NCI-H1092 (cell line): ENCODE measurements at places on chromosomes 12 and 14.

- DNase-seq: no peak
Observed at GRCh38 chr12:26647088-26647487, 185.9 kb downstream of the ITPR2 start.

- DNase-seq: no peak
Observed at GRCh38 chr14:72546344-72547016, 347.4 kb downstream of the DPF3 start.

DNA sequence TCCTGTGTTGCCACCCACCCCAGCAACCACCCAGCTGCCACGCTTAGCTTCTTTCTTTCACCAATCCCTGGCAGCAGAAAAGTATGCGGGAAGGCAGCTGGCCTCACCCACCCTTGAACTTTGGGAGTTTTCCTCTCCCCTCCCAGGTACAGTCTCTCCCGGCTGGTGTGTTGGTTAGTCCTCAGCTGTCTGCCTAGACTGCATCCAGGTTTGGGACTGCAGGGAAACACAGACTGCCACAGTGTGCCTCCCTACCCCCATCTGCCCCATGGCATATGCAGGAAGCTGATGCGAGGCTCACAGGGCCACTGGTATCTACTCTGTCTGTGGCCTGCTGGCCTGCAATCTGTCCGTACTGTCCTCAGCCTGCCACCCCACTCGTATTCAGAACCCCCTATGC lies 2.1 kb downstream of the CD9 start:
- no peak for DNase-seq

- no peak for DNase-seq
Observed at GRCh38 chr14:100762901-100763300, 36.2 kb downstream of the DLK1 start.

GRCh38 chr12:115008929-115009328 lies 325.0 kb upstream of the TBX3 start:
- DNase-seq: no peak

DNA sequence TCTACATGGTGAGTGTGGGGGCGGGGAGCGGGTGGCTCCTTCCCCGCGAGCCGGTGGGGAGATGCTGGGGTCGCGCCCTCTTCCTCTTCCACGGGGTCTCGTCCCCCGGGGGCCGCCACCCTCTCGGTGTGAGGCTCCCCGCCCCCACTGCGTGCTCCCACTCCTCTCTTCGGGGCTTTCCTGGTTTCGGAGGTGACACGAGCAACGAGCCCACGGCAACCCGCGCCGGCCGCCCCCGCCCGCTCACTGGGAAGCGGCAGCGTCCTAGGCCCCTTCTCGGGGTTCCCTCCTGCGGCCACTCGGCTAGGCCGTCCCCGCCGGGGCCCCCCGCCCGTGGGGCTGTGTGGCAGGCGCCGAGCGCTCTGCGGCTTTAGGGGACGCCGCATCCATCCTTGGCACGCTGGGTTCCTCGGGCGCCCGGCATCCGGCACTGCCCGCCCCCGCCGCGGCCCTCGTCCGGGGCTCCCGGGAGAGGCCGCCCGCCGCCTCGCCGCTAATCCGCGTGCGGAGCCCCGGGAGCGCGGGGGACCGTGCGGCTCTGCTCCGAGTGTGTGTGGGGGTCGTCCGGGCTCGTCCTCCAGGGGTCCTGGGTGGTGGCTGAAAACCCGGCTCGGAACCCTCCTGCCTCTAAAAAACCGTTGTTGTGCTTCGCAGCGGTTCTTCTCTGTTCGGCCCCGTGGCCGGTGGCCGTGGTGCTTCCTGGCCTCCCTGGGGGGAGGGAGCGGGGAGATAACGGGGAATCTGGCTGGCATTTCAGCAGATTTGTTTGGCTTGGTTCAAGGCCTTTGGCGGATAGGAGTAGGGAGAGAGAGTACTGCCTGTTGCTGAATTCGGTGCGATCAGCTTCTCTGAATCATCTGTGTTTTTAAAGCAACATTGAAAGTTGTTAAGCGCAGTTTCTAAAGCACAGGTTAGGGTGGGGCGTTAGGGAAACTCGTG lies 1.0 kb downstream of the PCNX1 start:
- DNase-seq: peak; percentile 30

DNA sequence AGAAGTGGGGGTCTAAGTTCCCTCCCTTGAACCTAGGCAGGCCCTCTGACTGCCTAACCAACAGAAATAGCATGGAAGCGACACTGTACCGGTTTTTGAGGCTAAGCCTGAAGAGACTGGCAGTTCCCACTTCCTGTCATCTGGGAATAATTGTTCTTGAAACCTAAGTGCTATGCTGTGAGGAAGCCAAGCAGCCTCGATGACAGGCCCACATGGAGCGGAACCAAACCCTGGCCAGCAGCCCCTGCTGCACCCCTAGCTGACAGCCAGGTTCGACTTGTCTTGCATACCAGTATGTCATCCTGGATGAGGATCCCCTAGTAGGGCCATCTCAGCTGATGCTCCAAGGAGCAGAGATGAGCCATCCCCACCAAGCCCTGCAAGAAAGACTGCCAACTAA lies 6.4 kb upstream of the GPR68 start:
- peak; percentile 77 for DNase-seq

DNA sequence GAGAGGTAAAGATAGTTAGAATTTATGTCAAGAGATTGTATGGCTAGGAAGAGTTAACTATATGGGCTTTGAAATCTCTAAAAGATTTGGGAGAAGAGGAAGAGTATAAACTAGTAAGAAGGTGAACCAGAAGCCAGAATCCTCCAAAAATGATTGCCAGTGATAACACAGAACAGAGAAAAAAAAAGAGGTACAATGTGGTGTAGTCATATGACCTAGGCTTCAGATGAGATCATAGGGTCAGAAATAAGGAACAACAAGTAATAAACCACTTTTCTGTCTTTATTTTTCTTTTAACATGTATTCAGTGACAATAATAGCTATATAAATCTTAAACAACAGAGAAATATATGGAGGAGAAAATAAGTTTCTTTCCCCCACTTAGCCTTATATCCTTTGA lies 2.0 kb upstream of the NECAP1 start:
- DNase-seq: no peak

- no peak for DNase-seq
Observed at GRCh38 chr12:52837413-52837741, 3.3 kb upstream of the KRT79 start.

DNA sequence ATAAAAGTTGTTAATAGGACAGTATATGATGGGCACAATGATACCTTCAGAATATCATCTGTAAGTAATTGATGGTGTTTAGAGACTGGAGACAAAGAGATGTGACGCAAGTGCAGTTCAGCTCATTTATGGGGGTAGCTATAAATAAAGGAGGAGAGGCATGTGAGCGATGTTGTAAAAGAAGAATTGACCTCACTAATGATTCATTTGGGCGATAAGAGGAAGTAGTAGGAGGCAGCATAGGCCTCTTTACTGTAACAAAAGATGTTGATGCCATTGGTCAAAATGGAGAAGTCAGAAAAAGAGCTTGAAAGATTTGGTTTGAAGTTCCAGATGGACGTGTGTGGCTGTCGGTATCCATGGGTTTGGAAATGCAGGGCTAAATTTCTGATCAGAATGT lies 70.0 kb downstream of the FLRT2 start:
- DNase-seq: no peak

- DNase-seq: no peak
Observed at GRCh38 chr14:77654001-77654441, 37.6 kb upstream of the SPTLC2 start.

DNA sequence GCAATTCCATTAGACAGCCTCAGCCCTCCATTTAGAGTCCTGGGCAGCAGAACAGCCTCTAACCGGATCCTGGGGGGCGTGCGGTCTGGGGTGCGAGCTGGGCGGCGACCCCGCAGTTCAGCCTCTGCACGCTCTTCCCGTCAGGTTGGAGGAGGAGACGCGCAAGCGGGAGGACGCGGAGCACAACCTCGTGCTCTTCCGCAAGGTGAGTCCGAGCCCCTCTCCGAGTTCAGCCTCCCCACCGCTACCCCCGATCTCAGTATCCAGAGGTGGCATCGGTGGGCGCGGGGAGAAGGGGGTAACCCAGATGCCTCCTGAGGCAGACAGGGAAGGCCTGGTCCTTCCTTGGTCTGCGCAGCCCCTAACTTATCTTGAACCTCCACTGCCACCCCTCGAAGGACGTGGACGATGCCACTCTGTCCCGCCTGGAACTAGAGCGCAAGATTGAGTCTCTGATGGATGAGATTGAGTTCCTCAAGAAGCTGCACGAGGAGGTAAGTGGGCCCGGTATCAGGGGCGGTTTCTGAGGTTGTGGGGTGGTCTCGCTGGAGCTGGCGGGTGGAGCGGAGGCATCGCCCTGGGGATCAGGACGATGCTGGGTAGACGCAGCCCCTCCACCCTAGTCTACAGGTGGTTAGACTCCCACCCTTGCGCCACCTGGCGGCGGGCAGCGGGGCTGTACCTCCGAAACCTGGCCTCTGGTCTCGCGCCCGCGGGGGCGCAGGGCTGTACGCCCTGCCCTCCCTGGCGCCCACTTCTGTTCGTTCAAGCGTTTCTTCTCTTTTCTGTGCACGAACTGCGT lies 1.3 kb downstream of the PRPH start:
- DNase-seq: no peak

DNA sequence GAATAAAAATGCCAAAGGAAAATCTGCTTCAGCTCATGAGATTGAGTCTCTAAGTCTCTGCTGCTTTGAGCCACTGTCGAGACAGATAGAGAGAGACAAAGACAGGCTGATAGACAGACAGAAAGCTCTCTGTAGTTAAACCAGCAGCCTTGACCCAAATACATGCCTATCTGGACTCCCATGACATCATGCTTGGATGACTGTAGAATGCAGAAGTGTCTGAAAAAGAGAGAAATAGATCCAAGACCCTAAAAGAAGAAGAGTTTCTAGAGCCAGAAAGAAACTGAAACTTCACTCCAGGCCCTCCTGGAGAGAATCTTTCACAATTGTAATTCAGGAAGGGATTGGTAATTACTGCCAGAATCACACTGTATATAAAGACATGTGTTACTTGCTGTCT lies 122.6 kb upstream of the PLXNC1 start:
- no peak for DNase-seq

DNA sequence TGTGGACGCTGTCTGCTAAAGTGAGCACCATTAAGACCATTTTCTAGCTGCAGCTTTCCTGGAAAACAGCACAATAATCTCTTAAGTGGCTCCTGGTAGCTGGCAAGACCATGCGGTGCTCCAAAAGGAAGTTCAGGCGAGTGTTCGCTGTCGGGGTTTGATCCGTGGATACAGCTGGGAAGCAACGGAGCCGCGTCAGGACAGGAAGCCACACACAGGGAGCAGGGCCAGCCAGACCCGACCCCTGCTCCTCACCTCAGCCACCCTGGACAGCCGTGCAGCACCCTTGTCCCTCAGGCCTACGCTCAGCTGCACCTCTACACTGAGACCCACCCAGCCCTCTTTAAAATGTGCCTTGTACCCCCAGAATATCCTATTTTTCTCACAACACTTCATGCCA lies 19.4 kb downstream of the ZFYVE21 start:
- DNase-seq: no peak

- peak; percentile 62 for DNase-seq
Observed at GRCh38 chr12:6532927-6533652, 1.2 kb upstream of the GAPDH start.

DNA sequence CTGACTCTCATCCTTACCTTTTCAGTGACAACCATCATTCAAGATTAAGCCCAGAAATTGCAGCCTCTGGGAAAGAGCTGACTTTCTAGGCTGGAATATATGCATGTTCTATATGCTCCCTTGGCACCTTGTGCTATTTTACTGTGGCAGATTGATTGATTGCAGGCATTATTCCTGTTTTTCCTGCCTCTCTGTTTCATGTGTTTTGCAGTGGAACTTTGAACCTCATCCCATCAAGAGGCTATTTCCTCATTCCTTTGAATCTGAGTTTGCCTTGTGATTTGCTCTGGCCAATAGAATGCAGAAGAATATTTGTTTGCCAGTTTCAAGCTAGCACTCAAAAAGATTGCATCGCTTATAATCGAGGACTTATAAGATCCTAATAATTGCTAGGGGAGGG lies 174.8 kb upstream of the DCN start:
- DNase-seq: no peak

- peak; percentile 78 for DNase-seq
Observed at GRCh38 chr12:98388126-98388525, 127.3 kb upstream of the TMPO start.

DNA sequence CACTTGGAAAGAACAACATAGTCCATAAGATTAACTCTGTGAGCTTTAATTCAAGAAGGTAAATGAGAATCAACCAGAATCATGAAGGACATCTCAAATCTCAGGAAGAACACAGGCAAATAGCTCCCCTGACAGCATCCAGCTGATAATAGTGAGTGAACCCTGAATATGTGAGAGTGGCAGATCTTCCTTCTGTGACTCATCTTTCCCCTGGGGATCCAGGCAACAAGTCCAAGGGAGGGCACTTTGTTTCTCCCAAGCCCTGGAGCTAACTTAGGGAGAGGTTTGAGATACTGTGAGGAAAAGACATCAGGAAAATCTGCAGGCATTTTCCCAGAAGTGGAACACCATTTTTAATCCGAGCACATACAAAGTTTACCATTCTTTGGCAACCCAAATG lies 763.9 kb upstream of the MGAT4C start:
- DNase-seq: no peak

- no peak for DNase-seq
Observed at GRCh38 chr12:124625867-124626675, 58.7 kb upstream of the NCOR2 start.

GRCh38 chr12:5562581-5562980 lies 130.7 kb downstream of the NTF3 start:
- no peak for DNase-seq

DNA sequence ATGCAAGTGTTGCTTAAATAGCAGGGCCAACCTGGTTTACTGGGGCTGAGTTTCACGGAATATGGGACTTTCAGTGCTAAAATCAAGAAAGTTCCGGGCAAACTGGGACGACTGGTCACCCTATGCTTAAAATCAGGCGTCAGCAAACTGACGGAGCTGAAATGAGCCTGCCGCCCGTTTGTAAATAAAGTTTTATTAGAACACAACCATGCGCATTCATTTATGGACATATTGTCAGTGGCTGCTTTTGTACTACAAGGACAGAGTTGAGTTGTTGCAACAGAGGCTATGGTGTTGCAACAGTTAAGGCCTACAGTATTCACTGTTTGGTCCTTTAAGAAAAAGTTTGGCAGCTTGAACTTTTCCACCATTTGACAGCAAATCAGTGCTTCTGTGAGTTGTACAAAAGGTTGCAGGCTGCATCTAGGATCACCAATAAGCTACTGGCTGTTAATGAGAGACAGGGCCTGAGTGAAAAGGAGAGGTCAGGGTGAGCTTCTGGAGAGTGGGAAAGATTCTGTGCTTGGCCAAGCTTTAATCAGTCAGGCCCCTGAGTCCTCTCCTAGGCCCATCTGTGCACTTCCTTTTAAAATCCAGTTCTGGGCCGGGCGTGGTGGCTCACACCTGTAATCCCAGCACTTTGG lies 13.3 kb downstream of the SELPLG start:
- no peak for DNase-seq

GRCh38 chr14:58533446-58533845 lies 104.3 kb upstream of the DACT1 start:
- DNase-seq: no peak
